Heart left ventricle (tissue), 16 donors: ENCODE measurements at places on chromosomes 1 and 21. TPM values are rescaled to one million over a fixed set of nuclear protein-coding genes. Genes with fewer than 3 reads are reported as not detected.

Gene KCNE1
- total RNA-seq = 10.9 TPM

Gene MYOM3
- total RNA-seq = 344 TPM

Gene AHDC1
- 42.7 TPM for total RNA-seq

- peak; percentile 71 for DNase-seq
Observed at GRCh38 chr1:47986761-47987200, 10.4 kb downstream of the TRABD2B start.

DNA sequence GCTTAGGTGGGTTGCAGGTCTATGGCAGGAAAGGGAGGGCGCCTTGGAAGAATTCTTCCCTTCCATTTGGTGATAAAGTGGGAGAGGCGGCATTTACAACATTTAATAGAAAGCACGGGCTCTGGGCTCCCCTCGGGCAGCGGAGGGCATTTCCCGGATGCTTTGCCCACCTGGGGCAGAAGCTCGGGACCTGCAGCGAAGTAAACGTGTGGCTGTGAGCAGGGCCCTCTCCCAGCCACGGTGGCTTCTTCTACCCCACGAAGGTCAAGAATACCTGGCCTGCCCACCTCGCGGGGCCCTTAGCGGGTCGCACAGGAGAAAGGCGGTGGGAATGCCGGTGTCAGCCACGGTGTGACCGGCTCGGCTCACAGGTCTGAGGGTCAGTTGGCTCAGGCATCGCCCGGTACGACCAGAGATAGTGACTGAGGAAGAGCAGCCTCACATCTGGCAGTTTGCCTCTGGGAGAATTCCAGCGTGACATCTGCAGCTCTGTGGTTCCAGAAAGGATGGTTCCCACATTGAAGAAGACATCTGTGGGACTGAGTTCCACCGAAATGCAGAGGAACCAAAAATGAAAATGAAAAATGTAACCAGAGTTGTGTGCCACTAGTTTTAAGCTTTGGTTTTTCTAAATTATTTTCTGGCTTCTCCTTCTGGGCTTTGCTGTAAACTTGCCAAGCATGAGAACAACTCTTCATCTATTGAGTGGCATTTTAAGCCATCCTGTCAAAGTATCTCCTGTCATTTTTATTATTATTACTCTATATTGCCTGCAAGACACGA is 720 bp upstream of the F3 start:
- DNase-seq = peak; percentile 67

DNA sequence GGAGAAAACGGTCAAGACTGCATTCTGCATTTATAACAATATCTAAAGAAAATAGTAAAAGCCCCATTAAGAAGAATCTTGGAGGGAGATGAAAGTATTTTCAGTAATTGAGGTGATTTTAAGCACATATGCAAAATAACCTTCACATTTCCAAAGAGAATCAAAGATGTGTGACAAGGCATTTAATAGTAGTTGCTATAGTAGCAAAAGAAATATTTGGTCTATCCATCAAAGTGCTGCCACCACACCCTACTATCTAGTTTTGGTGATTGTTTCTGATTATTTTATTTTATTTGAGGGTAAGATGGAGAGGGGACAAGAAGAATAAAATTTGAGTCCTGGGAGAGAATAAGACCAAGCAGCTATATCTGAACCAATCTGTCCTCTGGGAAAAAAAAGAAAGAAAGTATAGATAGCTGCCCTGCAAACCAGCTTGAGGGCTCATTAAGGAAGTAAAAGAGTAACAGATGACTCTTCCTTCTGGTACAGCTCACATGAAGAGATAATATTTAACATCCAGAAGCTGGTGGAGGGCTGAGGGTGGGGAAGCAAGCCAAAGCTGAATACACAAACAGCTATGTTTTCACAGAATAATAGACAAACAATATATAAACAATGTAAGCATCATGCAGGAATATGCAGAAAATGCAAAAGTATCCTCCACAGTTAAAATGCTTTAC is 47.2 kb upstream of the RASAL2 start:
- DNase-seq = no peak

- DNase-seq = no peak
Observed at GRCh38 chr1:76203127-76203526, 128.6 kb downstream of the ST6GALNAC3 start.

GRCh38 chr21:39529026-39529425 is 77.3 kb downstream of the SH3BGR start:
- DNase-seq = no peak

GRCh38 chr1:150017206-150017750 is 6.8 kb upstream of the OTUD7B start:
- no peak for DNase-seq

- no peak for DNase-seq
Observed at GRCh38 chr21:34077888-34078287, 4.5 kb downstream of the MRPS6 start.

DNA sequence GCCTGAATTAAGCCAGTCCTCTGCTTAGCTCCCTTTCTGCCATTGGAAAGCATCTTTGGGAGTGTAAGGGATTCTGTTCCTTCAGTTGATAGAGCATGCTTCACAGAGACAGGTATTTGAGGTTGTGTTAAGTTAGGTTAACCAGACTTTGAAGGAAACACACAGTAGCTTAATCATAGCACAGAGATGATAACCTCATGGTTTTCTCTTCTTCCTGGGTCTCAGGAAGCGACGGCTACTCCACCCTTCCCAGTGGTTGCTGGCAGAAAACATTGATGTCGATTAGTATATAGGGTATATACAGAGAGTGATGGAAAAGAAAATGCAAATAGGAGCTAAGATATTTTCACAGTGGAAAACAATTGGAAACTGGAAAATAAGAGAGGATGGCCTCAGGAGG is 42.0 kb downstream of the S1PR1 start:
- DNase-seq = no peak

GRCh38 chr1:205918955-205919746 is 24.1 kb downstream of the SLC26A9 start:
- DNase-seq = peak; percentile 82

DNA sequence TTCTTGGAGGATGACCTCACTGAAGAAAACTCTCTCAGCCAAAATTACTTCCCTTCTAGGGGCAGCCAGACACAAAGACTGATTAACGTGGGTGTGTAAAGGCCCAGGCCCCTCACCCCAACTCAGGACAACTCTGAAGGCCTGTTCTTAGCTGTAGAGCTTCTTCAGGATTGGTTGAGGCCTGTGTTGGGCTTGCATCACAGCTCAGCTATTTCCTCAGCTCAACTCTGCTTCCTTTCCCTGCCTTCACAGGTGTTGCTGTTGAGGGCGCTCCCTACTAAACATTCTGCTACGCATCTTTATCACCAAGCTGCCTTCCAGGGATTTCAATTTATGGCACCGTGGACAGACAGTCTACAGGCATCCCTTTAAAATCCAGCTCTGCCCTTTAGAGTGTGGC is 36.8 kb downstream of the MAB21L3 start:
- DNase-seq = no peak
